Fibroblast of villous mesenchyme (primary cell): ENCODE measurements at places on chromosomes 3 and 15. TPM values are rescaled to one million over a fixed set of nuclear protein-coding genes. Genes with fewer than 3 reads are reported as not detected.
A peak's percentile ranks its signal among the peaks of the same experiment; 100 is the strongest.

Gene STRIT1
- total RNA-seq = not detected in 2 replicates

DNA sequence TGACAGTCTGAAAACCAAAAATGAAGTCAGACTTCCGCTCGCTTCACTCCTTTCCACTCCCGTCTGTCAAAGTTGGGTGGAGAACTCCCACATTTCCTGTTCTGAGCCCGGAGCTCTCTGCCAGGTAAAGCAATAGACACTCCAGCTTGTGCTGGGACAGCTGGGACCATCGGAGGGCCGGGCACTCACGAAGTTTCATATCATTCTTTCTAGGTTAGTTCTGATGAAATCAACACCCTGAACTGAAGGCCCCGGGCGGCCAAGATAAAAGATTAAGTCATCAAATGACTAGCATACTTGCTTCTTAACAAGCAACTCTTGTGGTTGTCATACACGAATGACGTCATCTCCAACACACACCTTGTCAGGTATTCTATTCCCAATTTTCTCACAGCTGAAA lies 42.1 kb downstream of the MAGI1 start:
- no peak for DNase-seq

DNA sequence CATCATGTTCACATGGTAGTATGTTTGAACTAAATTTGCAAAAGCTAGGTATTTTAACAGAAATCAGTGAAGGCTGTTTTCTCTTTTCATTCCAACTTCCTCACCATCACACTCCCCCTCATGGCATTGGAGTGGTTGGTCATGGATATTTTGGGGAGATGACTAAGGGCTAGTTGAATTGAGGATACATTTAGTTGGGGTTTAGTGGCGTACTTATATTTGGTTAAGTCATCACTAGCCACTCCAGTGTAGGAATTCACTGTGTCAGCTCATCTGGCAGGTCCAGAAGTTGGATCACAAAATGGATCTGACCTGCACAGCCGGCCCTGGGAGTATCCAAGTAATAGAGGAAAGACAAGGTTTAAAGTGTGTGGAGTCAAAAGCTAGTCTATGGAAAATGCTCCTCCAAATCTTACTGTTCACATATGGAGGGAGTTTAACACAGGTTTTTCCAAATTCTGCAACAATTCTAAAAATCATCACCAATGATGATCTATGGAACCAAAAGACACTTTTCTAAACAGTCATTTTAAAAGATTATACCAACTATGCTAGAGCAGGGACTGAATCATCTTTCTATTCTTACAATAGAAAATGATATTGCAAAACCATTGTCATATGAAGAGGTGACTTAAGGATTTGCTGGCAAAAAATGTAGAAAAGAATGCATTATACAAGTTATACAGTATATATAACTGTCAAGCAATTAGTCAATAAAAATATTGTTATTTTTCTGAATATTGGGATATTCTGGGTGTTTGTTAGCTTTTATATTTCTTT lies 247.8 kb upstream of the PEX5L start:
- no peak for DNase-seq

DNA sequence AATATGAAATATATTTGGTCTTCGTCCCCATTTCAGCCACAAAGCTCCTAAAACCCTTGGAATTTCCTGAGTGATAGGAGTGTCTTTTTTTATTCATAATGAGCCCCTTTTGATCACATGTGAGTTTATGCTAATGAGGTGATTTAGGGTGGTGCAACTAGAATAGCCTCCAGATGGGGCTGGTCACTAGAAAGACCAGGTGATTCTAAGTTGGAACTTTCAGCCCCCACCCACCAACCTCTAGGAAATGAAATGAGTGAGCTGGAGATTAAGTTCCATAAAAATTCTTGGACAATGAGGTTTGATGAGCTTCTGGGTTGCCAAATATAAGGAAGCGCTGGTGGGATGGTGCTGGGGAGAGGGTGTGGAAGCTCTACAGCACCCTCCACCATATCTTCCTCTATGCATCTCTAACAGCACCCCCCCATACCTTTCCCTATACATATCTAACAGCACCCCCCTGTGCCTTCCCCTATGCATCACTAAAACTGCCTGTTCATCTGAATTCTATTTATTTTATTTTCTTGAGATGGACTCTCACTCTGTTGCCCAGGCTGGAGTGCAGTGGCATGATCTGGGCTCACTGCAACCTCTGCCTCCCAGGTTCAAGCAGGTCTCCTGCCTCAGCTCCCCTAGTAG lies 2.1 kb upstream of the SMCO1 start:
- DNase-seq = no peak

Gene IL17RC
- total RNA-seq = 32.8 and 42.8 TPM in 2 replicates

DNA sequence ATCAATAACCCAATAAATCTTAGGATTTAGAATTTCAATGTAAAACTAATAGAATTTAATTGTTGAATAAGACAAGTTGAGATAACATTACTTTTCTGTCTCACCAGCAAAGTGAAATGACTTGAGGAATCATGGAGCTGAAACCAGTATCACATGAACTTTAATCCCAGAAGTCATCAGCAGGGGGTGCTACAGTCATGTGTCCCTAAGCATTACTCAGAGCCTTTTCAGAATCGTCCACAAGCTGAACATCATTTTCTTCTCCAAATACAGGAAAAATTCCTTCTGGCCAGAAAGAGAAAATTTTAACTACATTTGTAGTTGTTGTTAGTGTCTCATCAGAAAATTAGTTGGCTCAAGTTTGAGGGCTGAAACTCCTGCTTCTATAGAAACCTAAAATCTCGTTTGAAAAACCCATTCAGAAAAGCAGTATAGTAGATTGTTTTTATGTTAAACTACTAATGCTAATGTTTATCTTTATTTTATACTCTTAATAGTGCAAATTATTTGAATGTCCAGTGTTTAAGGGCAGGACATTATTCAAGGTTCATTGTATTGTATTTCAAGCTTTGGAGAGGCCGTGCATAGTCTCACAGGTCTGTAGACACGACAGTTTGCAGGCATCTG lies 384.1 kb downstream of the PLOD2 start:
- DNase-seq = peak; percentile 70

Gene ERICH6
- total RNA-seq = 0.32 and 0.43 TPM in 2 replicates

Gene PCLAF
- total RNA-seq = 30.7 and 36.7 TPM in 2 replicates

Gene CACNA2D2
- total RNA-seq = not detected in 2 replicates

Gene CD80
- not detected in 2 replicates for total RNA-seq

- no peak for DNase-seq
Observed at GRCh38 chr3:33724256-33724655, 6.2 kb upstream of the CLASP2 start.

GRCh38 chr3:172202797-172203196 lies 163.4 kb downstream of the FNDC3B start:
- no peak for DNase-seq

- DNase-seq = no peak
Observed at GRCh38 chr3:178310949-178311348, 225.3 kb upstream of the KCNMB2 start.

GRCh38 chr3:131110087-131110486 lies 83.4 kb downstream of the NEK11 start:
- peak; percentile 52 for DNase-seq

- DNase-seq = no peak
Observed at GRCh38 chr3:134339331-134339730, 34.9 kb downstream of the AMOTL2 start.

Gene TGM4
- not detected in 2 replicates for total RNA-seq

DNA sequence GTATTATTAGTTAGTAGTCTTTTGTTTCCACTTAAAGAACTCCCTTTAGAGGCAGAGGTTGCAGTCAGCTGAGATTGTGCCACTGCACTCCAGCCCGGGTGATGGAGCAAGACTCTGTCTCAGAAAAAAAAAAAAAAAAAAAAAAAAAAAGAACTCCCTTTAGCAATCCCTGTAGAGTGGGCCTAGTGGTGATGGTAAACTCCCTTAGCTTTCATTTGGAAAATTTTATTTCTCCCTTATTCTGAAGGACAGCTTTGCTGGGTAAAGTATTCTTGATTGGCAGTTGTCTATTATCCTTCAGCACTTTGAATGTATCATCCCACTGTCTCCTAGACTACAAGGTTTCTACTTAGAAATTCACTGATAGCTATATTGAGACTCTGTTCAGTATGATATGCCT lies 46.0 kb downstream of the RPL39L start:
- DNase-seq = no peak

Gene ATXN7
- 12.9 and 14.7 TPM in 2 replicates for total RNA-seq

- no peak for DNase-seq
Observed at GRCh38 chr15:43118829-43119228, 13.0 kb upstream of the UBR1 start.

Gene TFRC
- 71.8 and 150 TPM in 2 replicates for total RNA-seq

Gene KCNMB2
- under 0.01 TPM in 1 of 2 replicates, not detected in the other for total RNA-seq

Gene GCNT3
- total RNA-seq = under 0.01 TPM in 2 replicates

DNA sequence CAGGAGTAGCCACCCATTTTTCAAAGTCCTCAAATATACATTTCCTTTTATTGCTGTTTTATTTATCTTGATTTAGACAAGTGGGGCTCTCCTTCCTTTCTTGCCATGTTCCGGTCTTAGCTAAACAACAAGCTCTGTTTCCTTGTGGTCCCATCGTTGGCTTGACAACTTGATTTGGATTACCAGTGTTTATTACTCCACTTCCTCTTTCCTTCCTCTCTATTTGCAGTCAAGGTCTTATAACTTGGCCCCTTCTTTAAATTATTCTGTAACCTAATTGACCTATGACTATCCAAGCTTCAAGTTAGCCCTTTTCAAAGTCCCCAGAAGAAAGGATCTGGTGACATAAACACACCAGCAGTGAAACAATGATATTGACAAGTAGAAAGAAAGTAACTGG lies 130.6 kb upstream of the STT3B start:
- no peak for DNase-seq

DNA sequence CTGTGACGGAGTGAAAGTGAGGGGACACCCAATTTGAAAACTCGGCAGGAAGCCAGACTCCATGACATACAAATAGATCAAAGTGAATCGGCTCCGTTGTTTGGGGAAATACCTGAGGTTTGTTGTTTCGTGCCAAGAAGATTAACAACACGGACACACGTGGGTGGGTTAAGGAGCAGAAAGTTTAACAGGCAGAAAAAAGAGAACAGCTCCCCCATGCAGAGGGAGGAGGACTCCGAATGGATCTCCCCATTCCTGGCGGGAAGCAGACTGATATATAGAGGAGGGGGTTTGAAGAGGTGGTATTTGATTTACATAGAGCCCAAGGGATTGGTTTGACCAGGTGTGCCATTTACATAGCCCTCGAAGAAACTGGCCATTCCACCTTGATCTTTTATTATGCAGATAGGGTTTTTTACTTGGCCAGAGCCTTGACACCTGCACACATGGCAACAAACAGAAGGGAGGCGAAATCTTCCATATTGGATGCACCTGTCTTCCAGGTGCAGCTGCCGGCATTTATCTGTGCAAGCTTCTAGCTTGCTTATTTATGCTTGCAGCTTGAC lies 4.8 kb upstream of the SACM1L start:
- DNase-seq = no peak

Gene KLHDC8B
- total RNA-seq = 19.4 and 22.9 TPM in 2 replicates

DNA sequence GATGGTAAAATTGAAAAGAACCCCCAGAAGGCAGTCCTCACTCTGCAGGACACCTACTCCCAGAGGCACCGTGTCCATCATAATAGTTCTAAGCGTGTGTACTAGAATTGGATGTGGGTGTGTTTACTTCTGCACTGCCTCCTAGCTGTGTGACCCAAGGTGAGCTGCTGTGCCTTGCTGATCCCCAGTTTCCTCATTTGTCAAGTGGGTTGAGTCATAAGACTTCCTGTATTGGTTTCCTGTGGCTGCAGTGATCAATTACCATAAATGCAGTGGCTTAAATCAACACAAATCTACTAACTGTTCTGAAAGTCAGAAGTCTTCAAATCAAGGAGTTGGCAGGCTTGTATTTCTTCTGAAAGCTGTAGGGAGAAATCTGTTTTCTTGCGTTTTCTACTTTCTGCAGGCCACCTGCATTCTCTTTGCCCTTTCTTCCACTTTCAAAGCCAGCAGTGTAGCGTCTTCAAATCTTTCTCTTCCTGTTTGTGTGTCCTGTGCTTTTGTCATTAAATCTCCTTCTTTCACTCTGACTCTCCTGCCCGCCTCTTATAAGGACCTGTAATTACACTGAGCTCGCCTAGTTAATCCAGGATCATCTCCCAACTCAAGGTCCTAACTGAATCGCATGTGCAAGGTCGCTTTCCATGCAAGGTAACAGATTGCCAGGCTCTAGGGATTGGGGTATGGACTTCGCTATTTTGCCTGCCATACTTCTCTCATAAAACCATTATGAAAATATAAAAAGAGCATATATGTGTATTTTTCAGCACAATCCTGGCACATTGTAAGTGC lies 59.0 kb downstream of the RORA start:
- no peak for DNase-seq

Gene LRRC34
- 3.5 and 4.3 TPM in 2 replicates for total RNA-seq

Gene PTX3
- 22.5 and 47.0 TPM in 2 replicates for total RNA-seq

DNA sequence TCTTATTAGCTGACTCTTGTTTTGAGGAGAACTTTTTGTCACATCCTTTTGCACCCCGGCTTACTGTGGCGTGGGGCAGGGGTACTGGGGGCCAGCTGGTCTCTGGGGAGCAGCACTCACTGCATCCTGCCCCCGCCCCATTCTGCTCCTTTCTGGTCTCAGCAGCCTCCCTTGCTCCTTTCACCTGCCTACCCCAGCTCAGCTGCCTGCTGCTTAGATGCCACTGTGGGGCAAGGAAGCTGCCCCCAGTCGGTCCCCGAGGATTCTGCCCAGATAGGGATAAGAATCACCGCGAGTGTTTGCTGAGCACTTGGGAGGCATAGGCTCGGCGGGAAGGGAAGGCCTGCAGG lies 32.0 kb downstream of the APBA2 start:
- no peak for DNase-seq

- DNase-seq = no peak
Observed at GRCh38 chr3:46351646-46352045, 2.3 kb upstream of the CCR2 start.

Gene CCDC39
- total RNA-seq = under 0.01 TPM in 1 of 2 replicates, not detected in the other

DNA sequence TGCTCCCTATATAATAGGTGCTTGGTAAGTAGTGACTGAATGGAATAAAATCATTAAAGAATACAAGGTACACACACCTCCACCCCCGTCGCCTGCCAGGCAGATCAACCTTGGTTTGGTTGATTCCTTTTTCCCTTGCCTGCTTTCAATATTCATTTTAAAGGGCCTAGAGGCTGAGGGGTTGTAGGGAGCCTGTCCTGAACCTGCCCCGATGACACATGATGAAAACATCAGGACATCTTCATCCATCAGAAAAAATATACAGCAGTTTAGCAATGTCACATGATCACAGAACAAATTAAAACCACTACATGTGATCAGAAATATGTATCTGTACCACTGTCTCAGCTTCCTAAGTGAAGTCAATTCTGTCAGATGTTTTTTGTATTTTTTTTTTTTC lies 588.9 kb downstream of the FOXP1 start:
- no peak for DNase-seq

DNA sequence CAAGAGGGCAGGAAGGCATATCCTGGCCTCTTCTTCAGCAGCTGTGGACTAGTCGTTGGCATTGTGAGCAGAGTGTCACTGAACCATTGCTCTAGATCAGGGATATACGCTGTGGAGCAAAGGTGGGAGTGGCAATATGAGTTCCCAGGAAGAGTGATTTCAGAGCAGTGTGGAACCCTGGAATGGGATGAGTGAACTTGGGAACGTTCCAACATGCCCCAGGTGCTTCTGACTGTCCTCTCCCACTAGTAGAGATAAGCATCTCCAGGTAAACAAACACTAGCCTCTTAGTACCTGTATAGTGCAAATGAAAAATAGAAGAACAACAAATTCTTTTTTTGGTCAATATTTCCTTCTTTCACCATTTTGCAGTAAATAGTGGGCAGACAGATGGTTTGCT lies 123.6 kb upstream of the VEPH1 start:
- DNase-seq = no peak
